ENCODE measurements at places on chromosomes 5 and 9.

- DNase-seq, result peak; percentile 63
Observed at GRCh38 chr9:21831841-21832509, 29.5 kb downstream of the MTAP start.

- no peak for DNase-seq
Observed at GRCh38 chr9:33850267-33850629, 33.3 kb downstream of the UBE2R2 start.

GRCh38 chr5:157280927-157281326 lies 15.0 kb downstream of the CYFIP2 start:
- DNase-seq, result no peak

DNA sequence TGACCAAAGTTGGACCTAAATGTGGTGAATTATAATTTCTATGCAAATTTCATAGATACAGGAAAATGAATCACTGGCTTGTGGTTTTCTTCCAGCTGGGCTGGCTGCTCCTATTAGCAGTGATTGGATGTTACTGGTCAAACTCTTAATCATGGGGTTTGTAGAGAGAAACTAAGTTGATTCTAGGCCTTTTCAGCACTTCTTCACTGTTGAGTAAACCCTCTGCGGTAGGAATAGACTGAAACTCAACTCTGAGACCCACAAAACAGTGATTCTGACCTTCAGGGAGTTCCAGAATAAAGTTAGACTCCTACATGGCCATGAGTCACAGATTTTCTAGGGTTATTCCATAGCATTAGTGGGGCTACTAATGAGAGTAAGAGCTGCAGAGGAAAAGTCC lies 47.9 kb upstream of the FKTN start:
- DNase-seq, result peak; percentile 89

GRCh38 chr9:127793093-127793708 lies 7.4 kb downstream of the CDK9 start:
- DNase-seq, result no peak

All from astrocyte of the cerebellum (primary cell).